Progenitor cell of endocrine pancreas (in vitro differentiated cells): ENCODE measurements at places on chromosomes 1 and 21. TPM values are rescaled to one million over a fixed set of nuclear protein-coding genes. Genes with fewer than 3 reads are reported as not detected.

SRGAP2C gene
- 14.4 and 18.2 TPM in 2 replicates for total RNA-seq

IKBKE gene
- total RNA-seq = 5.1 and 6.4 TPM in 2 replicates

PLA2G2A gene
- total RNA-seq = 2.0 and 2.4 TPM in 2 replicates

DOP1B gene
- total RNA-seq = 47.7 and 57.4 TPM in 2 replicates

HSD3B2 gene
- not detected in 2 replicates for total RNA-seq

- H3K36me3 ChIP-seq = peaks cover 39% of the 10 kb centered on the region
- no peak overlapping the region for H3K4me3 ChIP-seq
- H3K4me1 ChIP-seq = peaks cover 6% of the 10 kb centered on the region
- H3K27ac ChIP-seq = no peak overlapping the region
- H3K27me3 ChIP-seq = no peaks in the 10 kb centered on the region
- no peak for DNase-seq
Measured at GRCh38 chr1:88983791-88984559, 8.5 kb downstream of the KYAT3 start.

DNA sequence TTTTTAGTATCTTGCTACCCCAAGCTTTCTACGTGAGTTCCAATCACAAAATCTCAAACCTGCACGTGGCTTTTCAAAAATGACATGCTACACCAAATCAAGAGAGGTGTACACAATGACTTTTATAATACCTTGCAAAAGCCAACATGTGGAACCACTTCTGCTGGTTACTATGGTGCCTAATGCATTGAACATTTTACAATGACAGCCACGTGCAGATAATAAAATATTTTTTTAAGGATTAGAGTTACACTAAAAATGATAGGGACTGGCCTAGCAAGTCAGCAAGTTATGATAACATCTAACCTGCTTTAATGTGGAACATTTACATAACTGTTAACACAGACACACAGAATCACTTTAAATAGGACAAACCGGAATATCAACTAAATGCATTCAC is 30.2 kb downstream of the EYA3 start:
- peaks cover 6% of the 10 kb centered on the region for H3K36me3 ChIP-seq
- peaks cover 28% of the 10 kb centered on the region for H3K4me1 ChIP-seq
- no peak overlapping the region for H3K27ac ChIP-seq
- H3K27me3 ChIP-seq = no peaks in the 10 kb centered on the region
- DNase-seq = no peak
- no peak overlapping the region for H3K4me3 ChIP-seq

DNA sequence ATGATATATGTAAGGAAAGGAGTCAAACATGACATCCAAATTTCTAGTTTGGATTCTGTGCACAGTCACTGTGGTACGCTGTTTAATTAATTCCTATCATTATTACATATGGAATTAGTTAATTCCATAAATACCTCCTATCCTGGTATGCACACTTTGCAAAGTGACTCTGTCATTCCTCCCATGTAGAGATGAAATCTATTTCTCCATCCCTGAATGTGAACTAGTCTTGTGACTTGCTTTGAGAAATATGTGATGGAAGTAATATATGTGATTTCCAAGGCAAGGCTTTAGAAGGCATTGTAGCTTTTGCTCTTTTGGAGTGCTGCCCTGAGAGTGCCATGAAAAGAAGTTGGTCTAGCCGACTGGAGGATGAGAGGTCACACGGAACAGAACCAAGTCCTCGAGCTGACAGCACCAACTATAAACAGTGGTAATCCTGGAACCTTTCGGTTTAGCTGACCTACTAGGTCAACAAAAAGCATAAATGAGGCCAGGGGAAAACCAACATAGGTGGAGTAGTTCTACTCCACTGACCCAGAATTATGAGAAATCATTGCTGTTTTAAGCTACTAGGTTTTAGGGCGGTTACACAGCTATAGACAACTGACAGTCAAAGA is 1.5 kb downstream of the SELENOF start:
- peaks cover 18% of the 10 kb centered on the region for H3K4me1 ChIP-seq
- H3K4me3 ChIP-seq = no peak overlapping the region
- no peak for DNase-seq
- peak overlapping the region; percentile 21 for H3K27ac ChIP-seq

GRCh38 chr1:165508291-165508690 is 35.5 kb upstream of the LRRC52 start:
- no peaks in the 10 kb centered on the region for H3K4me1 ChIP-seq
- no peak overlapping the region for H3K4me3 ChIP-seq
- H3K36me3 ChIP-seq = no peaks in the 10 kb centered on the region
- no peak overlapping the region for H3K27ac ChIP-seq
- H3K27me3 ChIP-seq = peaks cover 3% of the 10 kb centered on the region

DNA sequence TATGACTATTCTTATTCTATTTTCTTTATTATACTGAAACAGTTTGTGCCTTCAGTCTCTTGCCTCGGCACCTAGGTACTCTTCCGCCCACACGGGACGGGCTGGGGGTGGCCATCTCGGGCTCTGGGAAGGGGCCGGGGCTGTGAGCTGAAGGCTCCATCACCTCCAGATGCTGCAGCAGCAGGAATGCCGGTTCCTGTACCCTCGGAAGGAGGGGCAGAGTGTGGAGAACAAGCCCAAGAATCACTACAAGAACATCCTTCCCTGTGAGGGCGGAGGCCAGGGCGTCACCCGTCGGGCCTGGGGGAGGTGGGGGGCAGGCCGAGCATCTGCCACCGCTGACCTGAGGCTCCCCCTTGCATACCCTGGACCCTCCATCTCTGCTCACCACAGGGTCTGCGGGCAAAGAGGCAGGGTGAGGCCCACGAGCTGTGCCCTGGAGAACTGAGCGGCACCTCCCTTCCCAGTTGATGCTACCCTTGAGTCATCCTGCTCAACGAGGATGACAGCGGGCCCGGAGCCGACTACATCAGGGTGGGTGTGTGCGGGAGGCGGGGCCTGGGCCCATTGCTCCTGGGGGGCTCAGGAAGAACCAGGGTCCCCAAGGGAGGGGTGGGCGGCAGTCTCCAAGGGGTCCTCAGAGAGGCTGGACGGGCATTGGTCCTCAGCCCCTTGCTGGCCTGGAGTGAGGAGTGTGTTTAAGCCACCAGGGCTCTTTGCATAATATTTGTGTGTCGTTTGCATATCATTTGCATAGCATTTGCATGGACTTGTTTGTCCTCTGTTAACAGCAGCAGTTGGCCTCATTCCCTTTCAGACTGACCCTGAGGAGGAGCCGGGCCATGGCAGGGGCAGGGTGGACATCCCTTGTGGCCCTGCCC is 7.5 kb downstream of the RNF223 start:
- no peaks in the 10 kb centered on the region for H3K36me3 ChIP-seq
- H3K27me3 ChIP-seq = peaks cover 21% of the 10 kb centered on the region
- H3K4me3 ChIP-seq = no peak overlapping the region
- DNase-seq = no peak
- peaks cover 1% of the 10 kb centered on the region for H3K4me1 ChIP-seq

DNA sequence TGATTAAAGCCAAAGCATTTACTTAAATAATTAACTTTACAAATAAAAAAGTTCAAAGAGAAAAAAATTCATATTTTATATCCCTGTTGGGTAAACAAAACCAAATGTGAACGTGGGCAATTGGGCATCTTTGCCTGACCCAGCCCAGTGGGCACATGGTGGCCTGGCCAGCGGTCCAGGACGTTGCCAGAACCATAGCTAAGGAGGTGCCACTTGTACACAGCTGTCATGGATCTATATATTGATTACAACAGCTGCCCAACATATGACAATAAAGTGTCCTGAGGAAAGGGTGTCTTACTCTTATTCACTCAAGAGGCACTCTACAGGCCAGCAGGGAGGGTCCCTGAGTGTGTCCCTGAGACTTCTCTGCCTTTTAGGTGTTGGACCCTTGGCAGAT is 78.5 kb downstream of the BCAR3 start:
- peaks cover 21% of the 10 kb centered on the region for H3K4me1 ChIP-seq
- H3K4me3 ChIP-seq = no peak overlapping the region
- H3K27ac ChIP-seq = no peak overlapping the region
- no peak for DNase-seq

DNA sequence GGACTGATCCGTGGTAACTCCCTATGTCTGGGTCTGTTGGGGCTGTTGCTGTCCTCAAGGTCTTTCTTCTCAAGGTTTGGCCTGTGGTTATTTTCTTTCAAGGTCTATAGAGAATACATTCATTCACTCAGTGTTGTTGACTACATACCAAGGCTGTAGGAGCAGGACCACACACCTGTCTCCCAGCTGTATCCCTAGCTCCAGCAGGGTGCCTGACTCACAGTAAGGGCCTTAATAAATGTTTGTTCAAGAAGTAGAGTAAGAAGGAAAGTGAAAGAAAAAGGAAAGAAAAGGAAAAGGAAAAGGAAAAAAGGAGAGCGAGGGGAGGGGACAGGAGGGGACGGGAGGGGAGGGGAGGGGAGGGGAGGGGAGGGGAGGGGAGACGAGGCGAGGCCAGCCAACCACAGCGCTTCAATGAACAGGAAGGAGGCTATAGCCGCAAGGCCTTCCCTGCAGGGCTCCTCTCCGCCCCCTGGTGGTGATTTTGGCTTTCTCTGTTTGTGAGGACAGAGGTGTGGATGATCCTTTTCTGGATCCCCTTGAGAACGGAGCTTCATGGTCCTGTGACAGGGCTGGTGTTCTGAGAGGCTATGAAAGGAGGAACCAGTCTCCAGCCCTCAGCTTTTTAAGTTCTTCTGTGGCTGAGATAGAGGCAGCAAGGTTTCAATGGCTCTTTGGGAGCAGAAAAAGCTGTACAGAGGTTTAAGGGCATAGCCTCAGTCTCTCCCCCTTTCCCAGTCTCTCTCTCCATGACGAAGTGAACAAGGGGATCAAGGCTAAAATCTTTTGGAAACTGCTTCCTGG is 30.6 kb upstream of the LCE5A start:
- no peaks in the 10 kb centered on the region for H3K4me1 ChIP-seq
- H3K27ac ChIP-seq = no peak overlapping the region
- DNase-seq = no peak
- H3K27me3 ChIP-seq = no peaks in the 10 kb centered on the region
- H3K36me3 ChIP-seq = peaks cover 4% of the 10 kb centered on the region

DNA sequence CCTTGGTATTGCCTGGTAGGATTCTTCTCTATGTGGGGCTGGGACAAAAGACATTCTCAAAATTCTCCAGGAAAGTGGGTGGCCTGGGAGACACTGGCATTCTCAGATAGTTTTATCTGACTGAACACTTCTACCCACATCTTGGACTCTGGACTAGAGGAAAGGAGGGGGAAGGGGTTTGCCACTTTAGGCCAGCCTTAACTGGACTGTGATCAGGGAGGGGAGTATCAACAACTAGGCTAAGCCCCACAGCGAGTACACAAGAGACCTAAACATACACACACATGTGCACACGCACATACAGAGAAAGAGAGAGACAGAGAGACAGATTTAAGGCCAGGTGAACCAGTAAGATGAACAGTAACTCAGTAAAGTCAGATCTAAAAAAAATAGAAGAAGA is 1.2 kb upstream of the SEMA6C start:
- H3K27ac ChIP-seq = no peak overlapping the region
- peaks cover 19% of the 10 kb centered on the region for H3K27me3 ChIP-seq
- DNase-seq = no peak
- H3K4me1 ChIP-seq = peaks cover 10% of the 10 kb centered on the region
- peaks cover 2% of the 10 kb centered on the region for H3K36me3 ChIP-seq
